ENCODE measurements at places on chromosomes 7 and 10.

DNA sequence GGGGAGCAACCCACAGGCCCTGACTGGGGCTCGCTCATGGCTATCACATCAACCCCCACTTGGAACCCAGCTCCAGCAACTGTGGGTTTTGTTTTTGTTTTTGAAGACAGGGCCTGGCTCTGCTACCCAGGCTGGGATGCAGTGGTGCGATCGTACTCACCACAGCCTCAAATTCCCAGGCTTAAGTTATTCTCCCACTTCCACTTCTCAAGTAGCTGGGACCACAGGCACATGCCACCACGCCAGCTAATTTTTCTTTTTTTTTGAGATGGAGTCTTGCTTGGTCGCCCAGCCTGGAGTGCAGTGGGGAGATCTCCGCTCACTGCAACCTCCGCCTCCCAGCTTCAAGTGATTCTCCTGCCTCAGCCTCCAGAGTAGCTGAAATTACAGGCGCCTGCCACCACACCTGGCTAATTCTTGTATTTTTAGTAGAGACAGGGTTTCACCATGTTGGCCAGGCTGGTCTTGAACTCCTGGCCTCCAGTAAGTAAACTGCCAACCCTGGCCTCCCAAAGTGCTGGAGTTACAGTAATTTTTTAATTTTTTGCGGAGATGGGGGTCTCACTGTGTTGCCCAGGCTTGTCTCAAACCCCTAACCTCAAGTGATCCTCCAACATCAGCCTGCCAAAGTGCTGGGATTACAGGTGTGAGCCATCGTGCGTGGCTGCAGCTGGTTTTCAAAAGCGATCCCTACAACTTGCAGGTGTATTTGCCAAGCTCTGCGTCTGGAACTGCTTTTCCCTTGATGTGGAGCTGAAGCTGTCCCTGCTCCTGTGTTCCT is 228.7 kb downstream of the SKIDA1 start:
- DNase-seq: no peak

GRCh38 chr10:70444744-70445143 is 3.3 kb upstream of the NODAL start:
- DNase-seq: no peak

- DNase-seq: no peak
Observed at GRCh38 chr10:12513003-12513365, 163.6 kb downstream of the CAMK1D start.

- DNase-seq: no peak
Observed at GRCh38 chr7:1386623-1387220, 72.5 kb downstream of the MICALL2 start.

DNA sequence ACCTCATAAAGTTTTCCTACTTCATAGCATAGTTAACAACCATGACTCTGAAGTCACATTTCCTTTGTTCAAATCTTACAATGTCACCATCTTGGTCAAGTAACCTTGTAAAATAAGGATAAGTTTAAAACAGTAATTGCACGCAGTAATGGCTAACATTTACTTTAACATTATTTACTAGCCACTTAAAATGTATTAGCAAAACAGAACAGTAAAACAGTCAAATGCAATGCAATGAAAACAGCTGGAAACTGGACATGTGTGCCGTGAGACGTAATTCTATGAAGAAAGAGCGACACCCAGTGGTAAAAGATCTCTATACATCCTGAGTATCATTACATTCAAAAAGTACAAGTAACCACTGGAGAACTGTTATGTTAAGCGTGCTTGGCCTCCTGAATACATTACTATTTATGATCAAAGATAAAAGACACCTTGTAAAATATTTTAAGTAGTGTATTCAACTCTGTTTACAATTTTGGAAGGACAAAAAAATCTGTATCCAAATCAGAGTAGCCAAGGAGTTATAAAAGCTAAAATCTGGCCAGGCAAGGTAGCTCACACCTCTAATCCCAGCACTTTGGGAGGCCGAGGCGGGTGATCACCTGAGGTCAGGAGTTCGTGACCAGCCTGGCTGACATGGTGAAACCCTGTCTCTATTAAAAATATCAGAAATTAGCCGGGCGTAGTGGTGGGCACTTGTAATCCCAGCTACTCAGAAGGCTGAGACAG is 27.2 kb downstream of the ATE1 start:
- peak; percentile 64 for DNase-seq

DNA sequence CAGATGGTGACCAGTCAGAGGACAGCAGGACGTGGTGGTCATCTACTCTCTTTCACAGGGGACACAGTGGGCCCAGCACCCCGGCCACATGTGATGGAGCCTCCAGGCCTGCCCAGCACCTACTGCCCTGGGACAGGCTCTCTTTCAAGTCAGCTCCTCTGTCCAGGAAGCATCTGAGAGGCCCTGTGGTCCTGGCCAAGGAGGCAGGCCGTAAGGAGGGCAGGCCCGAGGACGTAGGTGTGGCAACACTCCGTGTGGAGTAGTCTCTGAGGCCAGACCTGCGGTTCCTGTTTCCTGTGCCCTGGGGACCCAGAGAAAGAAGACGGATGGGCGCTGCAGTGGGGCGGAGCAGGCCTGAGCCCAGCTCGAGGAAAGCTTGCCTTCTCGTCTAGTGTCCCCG is 179.2 kb downstream of the EBF3 start:
- DNase-seq: no peak

GRCh38 chr7:129317450-129317849 is 92.6 kb downstream of the AHCYL2 start:
- DNase-seq: no peak

- DNase-seq: no peak
Observed at GRCh38 chr7:83786858-83787257, 137.9 kb upstream of the SEMA3E start.

GRCh38 chr10:21159669-21160068 is 262.6 kb upstream of the NEBL start:
- DNase-seq: no peak

DNA sequence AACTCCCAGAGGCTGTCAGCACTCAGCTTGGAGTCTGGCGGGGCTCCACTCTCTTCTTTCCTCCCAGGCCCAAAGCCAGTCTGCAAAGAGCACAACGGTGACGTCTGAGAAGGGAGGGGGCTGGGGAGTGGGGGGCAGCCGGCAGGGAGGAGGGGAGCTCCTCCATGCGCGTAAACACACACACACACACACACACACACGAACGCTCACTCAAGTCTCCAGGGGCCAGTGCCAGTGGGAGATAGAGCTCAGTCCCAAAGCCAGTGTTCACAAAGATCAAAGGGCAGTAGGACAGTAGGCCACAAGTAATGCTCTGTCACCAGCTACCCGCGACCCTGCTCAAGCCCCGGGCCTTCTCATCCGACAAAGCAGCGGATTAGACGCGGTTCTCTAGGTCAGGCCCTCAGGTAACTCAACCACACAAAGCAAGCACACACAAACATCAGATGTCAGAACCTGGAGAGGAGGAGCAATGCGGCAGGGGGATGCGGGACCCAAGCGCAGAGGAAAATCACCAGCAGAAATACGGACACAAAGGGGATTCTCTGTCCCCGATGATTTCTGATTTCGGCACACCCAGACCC is 19.9 kb downstream of the TCAF1 start:
- DNase-seq: peak; percentile 56

- no peak for DNase-seq
Observed at GRCh38 chr10:35768011-35768410, 125.9 kb upstream of the FZD8 start.

DNA sequence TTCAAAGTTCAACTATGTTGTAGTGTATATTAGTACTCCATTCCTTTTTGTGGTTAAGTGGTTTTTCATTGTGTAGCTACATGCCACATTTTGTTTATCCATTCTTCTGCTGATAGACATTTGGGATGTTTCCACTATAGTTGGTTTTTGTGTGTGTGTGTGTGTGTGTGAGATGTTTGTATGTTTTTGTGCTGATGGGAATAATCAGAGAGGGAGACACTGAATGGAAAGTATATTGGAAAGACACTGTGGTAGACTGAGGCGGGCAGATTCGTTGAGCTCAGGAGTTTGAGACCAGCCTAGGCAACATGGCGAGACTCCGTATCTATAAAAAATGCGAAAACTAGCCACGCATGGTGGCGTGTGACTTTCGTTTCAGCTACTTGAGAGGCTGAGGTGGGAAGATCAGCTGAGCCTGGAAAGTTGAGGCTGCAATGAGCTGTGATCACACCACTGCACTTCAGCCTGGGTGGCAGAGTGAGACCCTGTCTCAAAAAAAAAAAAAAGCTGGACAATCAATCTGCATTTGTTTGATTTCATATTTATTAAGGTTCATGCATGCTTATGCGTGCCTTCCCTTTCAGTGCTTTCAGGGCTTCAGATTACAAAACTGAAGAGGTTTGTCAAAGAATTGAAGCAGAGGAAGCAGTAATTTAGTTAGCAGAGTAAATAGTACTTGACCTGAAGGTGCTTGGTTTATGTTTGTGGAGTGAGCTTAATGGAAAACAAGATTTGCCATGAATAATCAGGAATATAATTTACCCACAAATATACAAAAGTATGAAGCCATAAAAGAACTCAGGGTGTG is 14.7 kb downstream of the SEC24C start:
- no peak for DNase-seq

- DNase-seq: peak; percentile 98
Observed at GRCh38 chr7:93011351-93012294, 106.2 kb downstream of the SAMD9 start.

DNA sequence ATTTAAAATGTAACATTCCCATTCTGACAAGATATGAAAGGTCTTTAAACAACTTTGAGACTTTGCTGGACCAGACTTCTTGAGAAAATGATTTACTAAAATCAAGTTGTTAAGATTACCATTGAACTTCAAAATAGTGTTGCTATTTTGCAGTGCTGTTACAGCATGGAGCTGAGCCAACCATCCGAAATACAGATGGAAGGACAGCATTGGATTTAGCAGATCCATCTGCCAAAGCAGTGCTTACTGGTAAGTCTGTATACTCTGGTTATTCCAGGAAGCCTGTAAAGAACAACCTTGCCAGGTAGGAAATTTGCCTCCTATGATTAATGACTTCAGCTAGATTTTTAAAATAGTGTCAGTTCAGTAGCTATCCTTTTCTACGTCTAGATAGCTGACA is 18.8 kb downstream of the TNKS2 start:
- DNase-seq: no peak

- DNase-seq: no peak
Observed at GRCh38 chr10:34585422-34586112, 229.5 kb downstream of the PARD3 start.

DNA sequence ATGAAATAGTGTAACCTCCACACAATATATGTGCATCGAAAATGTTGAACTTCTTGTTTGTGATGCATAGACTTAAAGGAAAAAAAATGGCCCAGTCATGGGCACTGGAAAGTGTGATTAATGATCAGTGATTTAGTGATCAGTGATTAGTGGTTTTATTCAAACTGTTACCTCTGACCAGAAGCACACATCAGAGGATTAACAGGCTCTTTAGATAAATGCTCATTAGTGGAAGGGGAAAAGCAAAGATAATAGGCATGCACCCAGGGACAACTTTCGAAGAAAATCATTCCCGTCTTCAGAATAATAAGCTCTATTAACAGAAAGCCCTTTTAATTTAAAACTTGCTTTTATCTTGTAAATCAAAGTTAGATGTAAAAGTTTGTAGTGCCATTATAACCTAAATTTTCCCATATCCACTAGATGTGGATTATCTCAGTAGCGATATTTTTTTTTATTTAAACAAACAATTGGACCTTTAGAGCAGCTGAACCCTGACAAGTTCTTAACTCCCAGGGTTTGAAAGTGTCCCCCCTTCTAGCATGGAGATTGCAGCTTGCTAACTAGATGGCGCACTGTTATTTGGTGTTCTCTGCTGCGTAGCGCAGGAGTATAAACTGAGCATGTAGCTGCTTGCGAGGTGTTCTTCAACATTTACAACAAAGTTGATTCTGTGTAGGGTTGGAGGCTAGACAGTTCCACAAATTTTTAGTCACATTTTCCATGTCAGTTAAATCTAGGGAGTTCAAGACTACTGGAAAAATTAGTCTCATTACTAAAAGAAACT is at the start of gene CREB5:
TSS of gene CREB5 (plus strand) at position 643 of the 787 bp plus-strand sequence. CDS start 397 bp downstream, outside the sequence.
- no peak for DNase-seq

DNA sequence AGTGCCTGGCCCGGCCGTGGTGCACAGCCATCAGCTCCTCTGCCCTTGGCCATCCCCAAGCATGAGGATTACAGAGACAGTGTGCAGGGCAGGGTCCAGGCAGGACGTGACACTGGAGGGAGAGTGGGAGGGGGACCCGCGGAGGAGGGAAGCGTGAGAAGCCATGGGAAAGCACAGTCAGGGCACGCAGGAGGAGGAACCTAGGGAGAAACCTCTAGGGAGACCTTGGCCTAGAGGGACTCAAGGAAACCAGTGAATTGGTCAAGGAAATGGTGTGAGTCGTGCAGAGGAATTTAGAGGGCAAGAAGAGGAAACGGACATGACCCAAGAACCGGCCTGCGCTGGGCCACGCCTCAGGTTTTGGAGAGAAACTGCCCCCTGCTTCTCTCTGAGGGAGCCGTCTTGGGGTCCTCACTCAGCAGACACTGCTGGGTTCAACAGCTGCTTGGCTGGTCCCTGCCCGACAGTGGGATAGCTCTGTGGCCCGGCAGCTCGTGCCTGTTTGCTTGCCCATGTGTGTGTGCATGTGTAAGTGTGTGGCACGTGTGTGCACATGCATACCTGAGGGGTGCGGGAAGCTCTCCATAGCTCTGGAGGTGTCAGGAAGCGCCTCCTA is 3.2 kb downstream of the OPN4 start:
- no peak for DNase-seq

GRCh38 chr7:151813445-151813844 is 63.5 kb downstream of the PRKAG2 start:
- DNase-seq: no peak

GRCh38 chr10:60413306-60414012 is 23.8 kb upstream of the ANK3 start:
- no peak for DNase-seq

DNA sequence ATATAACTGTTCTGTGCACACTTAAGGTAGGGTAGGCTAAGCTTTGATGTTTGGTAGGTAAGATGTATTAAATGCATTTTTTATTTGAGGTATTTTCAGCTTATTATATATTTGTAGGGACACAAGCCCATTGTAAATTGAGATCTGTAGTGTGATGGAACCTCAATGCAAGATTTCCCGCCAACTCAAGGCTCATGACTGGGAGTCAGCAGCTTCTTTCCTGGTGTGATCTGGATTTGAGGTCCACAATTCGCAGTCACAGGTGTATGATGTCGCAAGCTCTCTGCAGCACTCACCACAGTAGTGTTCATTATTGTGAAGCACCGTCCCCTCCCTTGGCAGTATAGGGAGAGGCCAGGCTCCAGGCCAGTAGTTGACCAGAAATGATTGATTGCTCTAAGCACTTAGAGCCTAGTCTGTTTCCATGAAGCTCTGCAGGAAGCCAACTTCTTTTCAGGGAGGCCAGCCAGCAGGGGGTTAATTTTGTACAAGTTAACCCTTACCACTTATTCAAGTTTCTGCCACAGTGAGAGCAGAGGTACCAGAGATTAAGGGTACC is 54.9 kb downstream of the SEM1 start:
- no peak for DNase-seq

- DNase-seq: peak; percentile 68
Observed at GRCh38 chr10:109430043-109430760, 493.1 kb downstream of the XPNPEP1 start.

- no peak for DNase-seq
Observed at GRCh38 chr10:129614341-129614740, 147.3 kb downstream of the MGMT start.

DNA sequence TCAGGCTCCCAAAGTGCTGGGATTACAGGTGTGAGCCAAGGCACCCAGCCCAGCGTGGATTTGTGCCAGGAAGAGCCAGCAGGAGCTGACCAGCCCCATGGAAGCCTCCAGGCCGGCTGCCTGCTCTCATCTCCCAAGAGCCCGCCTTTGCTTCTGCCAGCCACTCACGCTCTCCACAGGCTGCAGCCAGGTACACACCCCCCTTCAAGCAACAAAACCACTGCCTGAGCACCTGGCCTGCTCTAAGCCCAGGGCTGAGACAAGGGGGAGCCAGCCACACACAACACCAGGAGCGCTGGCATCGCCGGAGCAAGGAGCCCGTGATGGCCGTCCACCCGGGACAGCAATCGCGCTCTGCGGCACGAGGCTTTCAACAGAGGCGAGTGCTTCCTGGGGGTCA is 34.5 kb downstream of the MAD1L1 start:
- DNase-seq: no peak

All from fibroblast of skin of abdomen (primary cell).